ENCODE measurements at places on chromosomes 4 and X.

- no peak for DNase-seq
Measured at GRCh38 chr4:76615999-76616398, 181.0 kb downstream of the SHROOM3 start.

- DNase-seq: no peak
Measured at GRCh38 chr4:14783011-14783877, 219.0 kb upstream of the CPEB2 start.

GRCh38 chr4:173525118-173526011 lies 4.7 kb downstream of the HAND2 start:
- no peak for DNase-seq

DNA sequence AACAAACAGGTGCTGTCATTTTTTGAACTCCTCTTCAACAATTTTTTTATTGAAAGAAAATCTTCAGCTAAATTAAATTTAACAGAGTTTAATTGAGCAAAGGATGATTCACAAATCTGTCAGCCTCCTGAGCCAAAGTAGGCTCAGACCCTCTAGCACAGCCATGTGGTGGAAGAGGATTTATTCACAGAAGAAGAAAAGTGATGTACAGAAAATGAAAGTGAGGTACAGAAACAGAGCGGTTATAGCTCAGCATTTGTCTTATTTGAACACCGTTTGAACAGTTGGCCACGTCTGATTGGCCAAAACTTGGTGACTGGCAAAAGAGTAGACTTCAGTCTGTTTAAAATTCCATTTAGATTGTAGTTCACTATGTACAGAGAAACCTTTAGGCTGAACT lies 217.3 kb downstream of the SPANXN1 start:
- DNase-seq: no peak

- DNase-seq: no peak
Measured at GRCh38 chr4:147182041-147182440, 236.4 kb upstream of the TTC29 start.

- DNase-seq: no peak
Measured at GRCh38 chrX:12229986-12230385, 91.7 kb downstream of the FRMPD4 start.

DNA sequence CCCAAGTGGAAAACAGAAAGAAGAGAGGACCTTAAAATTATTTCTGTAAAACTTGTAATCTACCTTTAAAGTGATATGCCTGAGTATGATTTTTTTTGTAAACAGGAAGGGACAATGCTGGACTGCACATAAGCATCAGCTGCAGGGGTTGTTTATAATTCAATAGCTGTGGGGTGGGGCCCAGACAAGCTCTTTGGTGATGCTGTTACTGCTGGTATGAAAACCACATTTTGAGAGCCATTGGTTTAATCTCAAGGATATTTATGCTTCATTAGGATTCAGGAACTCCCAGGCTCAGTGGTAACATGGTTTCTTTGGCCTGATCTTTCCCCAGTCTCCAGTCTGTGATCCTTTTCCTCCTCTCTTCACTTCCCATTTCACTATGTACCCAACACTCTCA lies 34.3 kb upstream of the GRPR start:
- no peak for DNase-seq

DNA sequence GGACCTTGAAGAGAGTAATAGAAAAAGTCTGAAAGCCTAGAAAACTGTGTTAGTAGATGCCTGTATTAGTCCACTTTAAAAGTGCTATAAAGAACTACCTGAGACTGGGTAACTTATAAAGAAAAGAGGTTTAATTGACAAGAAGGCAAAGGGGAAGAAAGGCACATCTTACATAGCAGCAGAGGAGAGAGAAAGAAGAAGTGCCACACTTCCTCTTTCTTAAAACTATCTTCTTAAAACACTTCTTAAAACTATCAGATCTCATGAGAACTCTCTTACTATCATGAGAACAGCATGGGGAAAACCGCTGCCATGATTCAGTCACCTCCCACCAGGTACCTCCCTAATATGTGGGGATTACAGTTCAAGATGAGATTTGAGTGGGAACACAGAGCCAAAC lies 18.8 kb upstream of the COL25A1 start:
- no peak for DNase-seq

DNA sequence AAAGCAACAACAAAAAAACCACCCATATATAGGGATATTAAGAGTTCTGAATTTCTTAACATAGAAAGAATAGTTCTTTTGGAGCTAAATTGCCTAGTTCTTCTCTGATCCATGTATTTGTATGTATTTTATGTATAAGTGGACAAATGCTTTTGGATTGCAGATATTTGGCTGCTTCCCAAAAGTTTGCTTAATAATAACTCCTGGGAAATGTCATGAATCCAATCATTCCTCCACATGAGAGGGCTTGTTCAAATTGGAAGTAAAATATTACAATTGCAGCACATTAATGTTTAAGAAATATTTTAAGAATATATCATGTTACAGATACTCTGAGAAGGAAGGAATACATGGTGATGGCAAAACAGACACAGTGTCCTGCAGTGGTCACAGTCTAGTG lies 71.5 kb upstream of the PAGE3 start:
- no peak for DNase-seq

DNA sequence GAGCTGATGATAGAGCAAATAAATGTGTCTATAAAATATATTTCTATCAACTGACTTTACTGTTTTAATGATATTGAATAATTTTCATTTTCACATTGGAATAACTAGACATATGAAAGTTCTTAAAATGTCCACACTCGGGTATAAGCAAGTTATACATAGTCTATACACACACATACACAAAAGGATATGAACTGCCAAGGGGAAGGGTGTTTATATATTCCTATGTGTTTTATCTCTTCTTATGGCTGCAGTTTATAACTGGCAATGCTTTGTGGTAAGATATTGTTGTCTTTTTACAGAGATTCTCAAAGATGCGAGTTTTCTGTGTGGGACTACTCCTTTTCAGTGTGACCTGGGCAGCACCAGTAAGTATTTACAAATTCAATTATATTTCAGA lies 1.6 kb downstream of the MEPE start:
- DNase-seq: no peak

- DNase-seq: no peak
Measured at GRCh38 chr4:53068755-53069330, 206.7 kb downstream of the RASL11B start.

DNA sequence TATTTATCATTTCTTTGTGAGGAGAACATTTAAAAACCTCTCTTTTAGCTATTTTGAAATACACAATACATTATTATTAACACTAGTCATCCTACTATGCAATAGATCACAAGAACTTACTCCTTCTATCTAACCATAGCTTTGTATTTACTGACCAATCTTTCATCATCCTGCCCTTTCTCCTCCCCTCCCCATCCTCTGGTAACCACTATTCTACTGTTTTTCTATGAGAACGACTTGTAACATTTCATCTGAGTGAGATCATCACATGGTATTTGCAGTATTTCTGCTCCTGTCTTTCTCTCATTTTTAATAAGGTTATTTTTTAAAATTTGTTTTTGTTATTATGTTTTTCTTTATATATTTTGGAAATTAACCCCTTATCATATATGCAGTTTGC lies 331.8 kb downstream of the TEX13C start:
- no peak for DNase-seq

DNA sequence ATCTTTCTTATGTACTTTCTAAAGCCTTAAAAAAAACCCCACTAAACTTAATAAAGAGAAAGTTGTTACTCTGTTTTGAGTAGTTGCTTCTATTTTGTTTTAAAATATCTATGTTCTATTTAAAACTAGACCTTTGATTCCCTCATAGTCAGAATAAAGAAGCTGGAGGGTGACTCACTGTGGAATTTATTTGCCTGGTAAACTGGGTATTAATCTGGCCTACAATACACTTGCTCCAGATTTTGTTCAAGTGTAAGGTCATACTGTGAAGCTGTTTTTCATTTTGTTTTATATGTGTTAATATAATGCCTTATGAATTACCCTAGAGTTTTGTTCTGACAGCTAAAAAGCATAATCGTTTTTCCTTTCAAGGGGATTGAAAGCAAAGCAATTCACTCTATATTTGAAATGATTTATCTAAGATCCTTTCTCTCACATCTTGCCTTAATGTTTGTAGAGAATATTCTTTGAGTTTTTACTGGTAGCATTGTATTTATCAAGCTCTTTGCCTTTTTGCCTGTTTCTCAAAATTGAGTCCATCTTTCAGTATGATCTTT lies 277.4 kb upstream of the PITX2 start:
- DNase-seq: no peak

DNA sequence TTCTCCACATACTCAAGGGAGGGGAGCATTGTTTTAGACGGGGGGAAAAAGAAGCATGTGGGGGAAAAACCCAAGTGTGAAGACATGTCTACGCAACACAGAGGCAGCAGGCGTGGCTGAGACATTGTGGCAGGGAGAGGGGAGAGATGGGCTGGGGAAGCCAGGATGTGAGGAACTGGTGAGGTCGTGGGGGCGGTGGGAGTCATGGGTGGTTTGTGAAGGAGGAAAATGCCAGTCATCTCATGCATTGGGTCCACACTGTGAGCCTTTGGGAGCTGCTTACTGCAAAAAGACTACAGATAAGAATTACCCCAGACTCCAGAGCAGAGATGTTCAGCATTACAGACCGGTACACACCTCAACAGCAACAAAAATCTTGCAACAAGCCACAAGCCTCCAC lies 2.1 kb downstream of the JAKMIP1 start:
- no peak for DNase-seq

- DNase-seq: no peak
Measured at GRCh38 chrX:72539822-72540221, 32.8 kb downstream of the HDAC8 start.

GRCh38 chrX:148576396-148576795 lies 76.0 kb downstream of the AFF2 start:
- no peak for DNase-seq
